A375 (cell line): ENCODE measurements at places on chromosomes 7 and 10. TPM values are rescaled to one million over a fixed set of nuclear protein-coding genes. Genes with fewer than 3 reads are reported as not detected.

ADCYAP1R1 gene
- not detected in 2 replicates for total RNA-seq

CASP2 gene
- 19.1 and 25.5 TPM in 2 replicates for total RNA-seq

RPEL1 gene
- not detected in 2 replicates for total RNA-seq

KCNH2 gene
- not detected in 2 replicates for total RNA-seq

RBM20 gene
- 0.45 and 0.64 TPM in 2 replicates for total RNA-seq

RBP3 gene
- total RNA-seq: not detected in 2 replicates

CCL26 gene
- 0.57 and 0.88 TPM in 2 replicates for total RNA-seq

OR6V1 gene
- total RNA-seq: not detected in 2 replicates

ANKIB1 gene
- total RNA-seq: 22.7 and 24.0 TPM in 2 replicates

NEUROD6 gene
- total RNA-seq: not detected in 2 replicates

MYO1G gene
- 0.08 and 0.13 TPM in 2 replicates for total RNA-seq

HPS1 gene
- 30.6 and 37.5 TPM in 2 replicates for total RNA-seq

SPAM1 gene
- not detected in 2 replicates for total RNA-seq

AKR1D1 gene
- total RNA-seq: not detected in 2 replicates

TFEC gene
- total RNA-seq: 0.34 and 0.40 TPM in 2 replicates

STEAP2 gene
- 0.64 and 2.5 TPM in 2 replicates for total RNA-seq

PDK4 gene
- 5.4 and 6.8 TPM in 2 replicates for total RNA-seq

CCDC3 gene
- total RNA-seq: 0.50 and 1.0 TPM in 2 replicates

CRYGN gene
- total RNA-seq: not detected in 2 replicates

FXYD4 gene
- total RNA-seq: not detected in 2 replicates

XRCC2 gene
- 12.2 and 13.6 TPM in 2 replicates for total RNA-seq

RAB18 gene
- total RNA-seq: 10.6 and 22.9 TPM in 2 replicates

TMEM178B gene
- total RNA-seq: 0.21 and 0.45 TPM in 2 replicates

CTTNBP2 gene
- 0.19 and 2.4 TPM in 2 replicates for total RNA-seq

IDI1 gene
- total RNA-seq: 20.6 and 23.8 TPM in 2 replicates

TBXAS1 gene
- total RNA-seq: 11.9 and 24.0 TPM in 2 replicates

AGAP5 gene
- total RNA-seq: 2.3 and 2.9 TPM in 2 replicates

URGCP gene
- total RNA-seq: 24.5 and 36.2 TPM in 2 replicates

RARRES2 gene
- not detected in 2 replicates for total RNA-seq

SH2D4B gene
- total RNA-seq: 0.03 and 0.30 TPM in 2 replicates

SEMA4G gene
- total RNA-seq: 2.4 and 3.3 TPM in 2 replicates
